Mesendoderm (in vitro differentiated cells): ENCODE measurements at places on chromosomes 3 and 15.
A peak's percentile ranks its signal among the peaks of the same experiment; 100 is the strongest.

- no peaks in the 10 kb centered on the region for H3K27me3 ChIP-seq
- H3K4me3 ChIP-seq, result no peak overlapping the region
- no peaks in the 10 kb centered on the region for H3K36me3 ChIP-seq
- H3K4me1 ChIP-seq, result peaks cover 2% of the 10 kb centered on the region
- no peak overlapping the region for H3K27ac ChIP-seq
Observed at GRCh38 chr3:123258811-123259420, 57.2 kb downstream of the SEC22A start.

- H3K4me3 ChIP-seq, result no peak overlapping the region
- no peak for DNase-seq
- H3K4me1 ChIP-seq, result no peaks in the 10 kb centered on the region
- no peaks in the 10 kb centered on the region for H3K36me3 ChIP-seq
- no peaks in the 10 kb centered on the region for H3K27me3 ChIP-seq
Observed at GRCh38 chr3:160810362-160811236, 54.6 kb downstream of the PPM1L start.

DNA sequence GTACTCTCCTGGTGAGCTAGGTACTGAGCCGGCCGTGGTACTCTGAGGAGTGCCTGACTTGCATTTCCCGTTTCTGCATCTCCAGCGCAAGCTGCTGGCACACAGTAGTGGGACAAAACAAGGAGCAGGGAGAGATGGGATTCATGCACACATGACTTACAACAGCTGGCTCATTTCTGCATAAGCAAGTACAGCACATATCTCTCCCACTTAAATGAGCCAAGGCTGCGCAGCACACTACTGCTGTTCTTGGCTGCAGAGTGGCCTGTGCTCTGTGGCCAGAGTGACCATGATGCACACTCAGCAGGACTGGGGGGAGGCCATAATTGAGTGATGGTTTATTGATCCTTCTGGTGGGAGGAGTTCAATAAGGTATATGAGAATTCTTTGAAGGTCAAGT lies 59.2 kb upstream of the ABHD17C start:
- no peak for DNase-seq
- no peak overlapping the region for H3K27ac ChIP-seq
- H3K4me1 ChIP-seq, result no peaks in the 10 kb centered on the region
- H3K36me3 ChIP-seq, result no peaks in the 10 kb centered on the region
- no peak overlapping the region for H3K4me3 ChIP-seq

- H3K4me3 ChIP-seq, result no peak overlapping the region
- H3K27ac ChIP-seq, result no peak overlapping the region
Observed at GRCh38 chr3:174191380-174191779, 667.8 kb upstream of the NAALADL2 start.

- no peak for DNase-seq
- no peak overlapping the region for H3K4me3 ChIP-seq
- no peaks in the 10 kb centered on the region for H3K27me3 ChIP-seq
- H3K27ac ChIP-seq, result no peak overlapping the region
- H3K36me3 ChIP-seq, result no peaks in the 10 kb centered on the region
- peaks cover 18% of the 10 kb centered on the region for H3K4me1 ChIP-seq
Observed at GRCh38 chr15:68814596-68814995, 6.1 kb downstream of the ANP32A start.

DNA sequence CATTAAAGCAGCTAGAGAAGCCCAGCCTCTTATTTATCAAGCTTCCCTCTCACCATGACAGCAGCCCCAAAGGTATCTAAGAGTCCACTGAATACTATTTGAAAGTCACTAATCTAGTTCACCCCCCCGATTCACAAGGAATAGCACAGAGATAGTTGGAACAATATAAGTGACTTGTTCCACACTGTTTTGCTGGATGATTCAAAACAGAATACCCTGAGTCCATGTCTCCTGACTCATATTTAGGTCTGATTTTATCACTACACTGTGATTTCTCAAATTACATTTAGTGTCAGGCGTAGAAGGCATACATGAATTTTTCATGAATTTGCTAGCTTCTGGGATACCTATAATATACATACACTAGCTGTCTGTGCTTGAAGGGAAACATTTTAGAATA lies 18.7 kb upstream of the EOGT start:
- no peaks in the 10 kb centered on the region for H3K4me1 ChIP-seq
- no peaks in the 10 kb centered on the region for H3K27me3 ChIP-seq

DNA sequence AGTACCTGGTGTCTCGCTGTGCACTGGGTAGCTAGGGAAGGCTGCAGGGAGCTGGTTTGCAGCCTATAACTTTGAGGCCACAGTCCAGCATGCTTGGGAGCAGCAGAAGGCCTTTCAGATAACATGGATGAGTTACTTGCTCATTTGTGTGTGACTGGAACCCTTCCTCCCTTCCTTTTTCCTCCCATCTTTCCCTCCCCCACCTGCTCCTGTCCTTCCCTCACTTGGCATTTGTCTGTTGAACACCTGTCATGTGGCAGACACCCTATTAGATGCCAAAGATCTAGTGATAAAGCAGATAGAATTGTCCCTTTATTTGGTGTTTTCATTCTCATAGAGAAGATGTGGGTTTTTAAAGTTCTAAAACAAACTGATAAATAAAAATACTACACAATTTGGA lies 71.6 kb downstream of the LRTM1 start:
- peaks cover 2% of the 10 kb centered on the region for H3K4me1 ChIP-seq
- no peak overlapping the region for H3K4me3 ChIP-seq
- H3K27ac ChIP-seq, result no peak overlapping the region
- H3K36me3 ChIP-seq, result no peaks in the 10 kb centered on the region
- no peak for DNase-seq
- no peaks in the 10 kb centered on the region for H3K27me3 ChIP-seq

DNA sequence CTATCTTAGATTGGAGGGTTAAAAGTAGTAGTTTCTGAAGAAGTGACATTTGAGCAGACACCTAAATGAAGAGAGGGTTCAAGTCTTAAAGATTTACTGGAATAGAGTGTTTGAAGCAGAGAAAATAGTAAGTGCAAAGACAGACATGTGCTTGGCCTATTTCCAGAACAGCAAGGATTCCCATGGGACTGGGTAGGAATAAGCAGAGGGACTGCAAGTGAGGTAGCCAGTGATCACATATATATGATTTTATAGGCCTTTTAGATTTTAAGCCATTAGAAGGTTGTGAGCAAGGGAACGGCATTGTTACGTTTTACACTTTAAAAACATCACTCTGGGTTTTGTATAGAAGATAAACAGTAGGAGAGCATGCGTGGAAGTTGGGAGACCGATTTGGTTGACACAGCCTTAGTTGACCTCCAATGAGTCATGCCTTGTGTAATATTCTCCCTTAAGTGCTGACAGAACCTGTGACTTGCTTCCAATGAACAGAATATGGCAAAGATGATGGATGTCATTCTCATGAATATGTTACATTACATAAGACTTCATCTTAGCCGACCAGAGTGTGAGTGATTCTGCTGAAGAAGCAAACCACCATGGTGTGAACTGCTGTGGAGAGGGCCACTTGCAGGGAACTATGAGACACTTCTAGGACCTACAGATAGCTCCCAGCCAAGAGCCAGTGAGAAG lies 37.1 kb upstream of the SLC4A7 start:
- no peak for DNase-seq
- H3K36me3 ChIP-seq, result no peaks in the 10 kb centered on the region
- no peak overlapping the region for H3K27ac ChIP-seq
- H3K4me3 ChIP-seq, result no peak overlapping the region
- H3K4me1 ChIP-seq, result no peaks in the 10 kb centered on the region

GRCh38 chr15:81091889-81092558 lies 42.0 kb upstream of the CFAP161 start:
- DNase-seq, result no peak
- no peak overlapping the region for H3K4me3 ChIP-seq
- no peaks in the 10 kb centered on the region for H3K36me3 ChIP-seq
- H3K27me3 ChIP-seq, result no peaks in the 10 kb centered on the region
- H3K27ac ChIP-seq, result no peak overlapping the region

GRCh38 chr3:107416138-107416537 lies 38.9 kb downstream of the CCDC54 start:
- H3K36me3 ChIP-seq, result no peaks in the 10 kb centered on the region
- H3K27me3 ChIP-seq, result no peaks in the 10 kb centered on the region
- no peak overlapping the region for H3K27ac ChIP-seq
- no peak overlapping the region for H3K4me3 ChIP-seq

DNA sequence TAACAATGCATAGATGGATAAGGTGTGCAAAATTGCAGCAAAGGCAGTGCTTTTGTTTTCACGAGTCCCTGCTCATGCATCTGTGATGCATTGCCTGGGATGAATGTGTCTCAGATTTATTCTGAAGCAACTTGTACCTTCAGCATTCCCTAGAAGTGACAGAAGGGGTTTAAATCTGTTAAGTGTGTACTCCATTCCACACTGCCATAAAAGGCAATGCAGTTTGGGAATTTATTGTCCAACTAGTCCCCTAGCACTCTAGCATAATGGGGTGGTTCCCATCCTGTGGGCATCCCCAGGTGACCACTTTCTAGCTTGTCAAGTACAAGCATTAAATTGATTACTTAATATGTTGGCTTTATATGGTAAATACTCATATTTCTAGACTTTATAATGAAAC lies 306.5 kb upstream of the CBLB start:
- DNase-seq, result no peak
- H3K4me1 ChIP-seq, result no peaks in the 10 kb centered on the region
- H3K27me3 ChIP-seq, result no peaks in the 10 kb centered on the region
- no peak overlapping the region for H3K4me3 ChIP-seq

GRCh38 chr15:71559098-71559497 lies 251.3 kb upstream of the NR2E3 start:
- H3K27me3 ChIP-seq, result no peaks in the 10 kb centered on the region
- no peaks in the 10 kb centered on the region for H3K36me3 ChIP-seq
- no peak for DNase-seq
- H3K27ac ChIP-seq, result no peak overlapping the region
- H3K4me1 ChIP-seq, result no peaks in the 10 kb centered on the region
- no peak overlapping the region for H3K4me3 ChIP-seq

- H3K27ac ChIP-seq, result no peak overlapping the region
- no peak overlapping the region for H3K4me3 ChIP-seq
- H3K27me3 ChIP-seq, result no peaks in the 10 kb centered on the region
- peaks cover 18% of the 10 kb centered on the region for H3K4me1 ChIP-seq
- no peak for DNase-seq
Observed at GRCh38 chr3:42051384-42052131, 39.6 kb upstream of the TRAK1 start.

DNA sequence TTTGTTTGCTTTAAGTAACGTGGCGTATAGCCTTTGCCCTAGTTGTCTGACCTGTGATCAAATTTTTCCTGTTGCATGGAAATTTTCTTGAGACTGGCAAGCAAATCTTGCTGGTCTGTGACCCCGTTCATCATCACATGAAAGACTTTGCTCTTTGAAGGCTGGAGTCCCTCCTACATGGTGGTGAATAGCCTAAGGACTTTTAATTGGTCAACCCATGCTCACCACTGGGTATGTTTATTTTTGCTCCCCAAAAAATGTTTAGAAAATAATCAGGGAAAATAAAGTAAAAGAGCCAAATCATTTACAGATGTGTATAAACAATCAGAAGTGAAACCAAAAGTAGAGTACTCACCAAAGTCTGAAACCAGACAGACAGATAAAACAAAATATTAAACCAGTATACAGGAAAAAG lies 1075.3 kb upstream of the ALCAM start:
- DNase-seq, result no peak
- no peaks in the 10 kb centered on the region for H3K27me3 ChIP-seq
- no peak overlapping the region for H3K27ac ChIP-seq
- H3K4me1 ChIP-seq, result no peaks in the 10 kb centered on the region

DNA sequence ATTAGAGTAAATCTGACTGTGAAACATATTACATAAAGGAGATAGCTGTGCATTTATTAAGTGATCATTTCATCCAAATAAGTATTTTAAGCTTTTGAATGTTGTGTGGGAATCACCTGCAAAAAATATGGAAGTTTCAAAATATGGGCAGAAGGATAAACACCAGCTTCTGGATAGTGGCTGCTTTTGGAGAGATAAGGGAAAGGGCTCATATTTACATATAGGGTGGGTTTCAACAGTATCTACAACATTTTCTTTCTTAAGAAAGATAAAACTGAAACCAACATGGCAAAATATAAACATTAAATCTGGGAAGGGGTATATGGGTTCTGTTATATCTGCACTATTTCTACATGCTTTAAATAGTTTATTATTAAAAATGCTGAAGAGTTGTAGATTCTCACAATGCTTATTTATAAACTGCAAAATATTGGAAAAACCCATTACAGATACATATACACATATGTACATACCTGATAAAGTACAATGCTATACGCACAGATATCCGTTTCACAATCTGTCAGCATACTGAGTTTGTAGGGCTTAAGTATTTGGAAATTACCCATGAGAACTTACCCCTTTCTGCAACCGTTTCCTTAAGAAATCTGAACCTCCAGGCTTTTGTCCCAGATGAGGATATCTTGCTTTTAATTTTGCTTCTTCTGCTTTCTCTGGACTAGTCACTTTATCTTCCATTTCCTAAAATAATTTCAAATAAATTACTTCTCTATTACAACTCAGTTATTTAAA lies 12.1 kb downstream of the ARPP19 start:
- no peak for DNase-seq
- H3K36me3 ChIP-seq, result peaks cover 2% of the 10 kb centered on the region
- H3K4me3 ChIP-seq, result no peak overlapping the region
- H3K27ac ChIP-seq, result no peak overlapping the region
- no peaks in the 10 kb centered on the region for H3K4me1 ChIP-seq

DNA sequence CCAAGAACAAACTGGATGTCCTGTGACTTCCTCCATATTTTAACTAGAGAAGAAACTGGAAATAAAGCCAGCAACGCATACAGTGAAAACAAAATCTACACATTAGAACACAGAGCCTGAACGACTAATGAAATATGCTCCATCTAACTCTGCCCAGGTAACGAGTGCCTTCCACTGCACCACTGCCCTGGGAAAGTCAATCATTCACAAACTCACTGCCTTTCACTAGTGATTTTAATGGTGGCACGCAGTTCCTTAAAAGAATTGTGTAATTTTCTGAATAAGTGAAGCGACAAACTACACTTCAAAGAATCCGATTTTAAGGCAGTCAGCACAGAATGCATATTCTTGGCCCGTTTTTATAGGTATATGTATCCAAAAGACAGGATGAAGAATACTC lies 416.0 kb downstream of the SHQ1 start:
- no peak overlapping the region for H3K27ac ChIP-seq
- peaks cover 2% of the 10 kb centered on the region for H3K4me1 ChIP-seq
- H3K4me3 ChIP-seq, result no peak overlapping the region
- no peaks in the 10 kb centered on the region for H3K27me3 ChIP-seq
- no peak for DNase-seq

DNA sequence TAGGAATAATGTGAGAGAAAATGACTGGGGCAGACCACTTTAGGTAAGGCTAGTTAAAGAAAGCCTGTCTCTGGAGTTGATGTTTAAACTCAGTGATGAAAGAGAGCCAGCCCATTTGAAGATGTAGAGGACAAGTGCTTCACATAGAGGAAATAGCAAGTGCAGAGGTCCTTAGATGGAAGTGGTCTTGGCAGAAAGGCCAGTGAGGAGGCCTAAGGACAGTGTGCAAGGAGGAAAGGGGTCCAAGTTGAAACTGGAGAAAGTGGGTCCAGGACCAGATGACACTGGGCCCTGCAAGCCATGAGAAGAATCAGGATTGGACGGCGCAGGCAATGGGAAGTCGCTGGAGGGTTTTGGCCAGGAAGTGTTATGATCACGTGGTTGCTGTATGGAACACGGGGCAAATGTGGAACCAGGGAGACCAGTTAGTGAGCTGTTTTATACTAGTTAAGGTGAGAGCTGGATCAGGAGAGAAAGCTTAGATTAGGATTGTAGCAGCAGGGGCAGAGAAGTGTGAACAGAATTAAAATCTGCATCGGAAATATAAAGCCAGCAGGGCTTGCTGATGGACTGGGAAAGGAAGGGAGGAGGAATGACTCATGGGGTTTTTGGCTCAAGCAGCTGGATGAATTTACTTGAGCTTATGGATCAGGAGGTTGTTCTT lies 48.0 kb upstream of the SCAANT1 start:
- DNase-seq, result peak; percentile 68
- no peak overlapping the region for H3K4me3 ChIP-seq
- H3K27me3 ChIP-seq, result no peaks in the 10 kb centered on the region
- peaks cover 20% of the 10 kb centered on the region for H3K4me1 ChIP-seq
- no peaks in the 10 kb centered on the region for H3K36me3 ChIP-seq
- H3K27ac ChIP-seq, result no peak overlapping the region
